Omental fat pad (tissue), 4 donors: ENCODE measurements at places on chromosomes 6 and 20. TPM values are rescaled to one million over a fixed set of nuclear protein-coding genes. Genes with fewer than 3 reads are reported as not detected.

- DNase-seq, result no peak
Observed at GRCh38 chr6:3371222-3371949, 85.5 kb downstream of the SLC22A23 start.

GRCh38 chr20:48738094-48738398 lies 89.8 kb downstream of the PREX1 start:
- no peak for DNase-seq

- no peak for DNase-seq
Observed at GRCh38 chr6:52840763-52841585, at the start of gene GSTA5. TSS of gene GSTA5 (minus strand) at chr6:52840813.

GRCh38 chr6:166774292-166774691 lies 147.2 kb upstream of the RPS6KA2 start:
- DNase-seq, result no peak

GRCh38 chr20:20366551-20366875 lies 1.4 kb upstream of the INSM1 start:
- no peak for DNase-seq

BLCAP gene
- total RNA-seq, result 60.2 TPM

MEI4 gene
- total RNA-seq, result not detected

ZFP57 gene
- total RNA-seq, result 2.7 TPM
